ENCODE measurements at places on chromosomes 5 and 9.

- DNase-seq, result peak; percentile 8
Measured at GRCh38 chr5:547086-547924, 23.1 kb upstream of the SLC9A3 start.

DNA sequence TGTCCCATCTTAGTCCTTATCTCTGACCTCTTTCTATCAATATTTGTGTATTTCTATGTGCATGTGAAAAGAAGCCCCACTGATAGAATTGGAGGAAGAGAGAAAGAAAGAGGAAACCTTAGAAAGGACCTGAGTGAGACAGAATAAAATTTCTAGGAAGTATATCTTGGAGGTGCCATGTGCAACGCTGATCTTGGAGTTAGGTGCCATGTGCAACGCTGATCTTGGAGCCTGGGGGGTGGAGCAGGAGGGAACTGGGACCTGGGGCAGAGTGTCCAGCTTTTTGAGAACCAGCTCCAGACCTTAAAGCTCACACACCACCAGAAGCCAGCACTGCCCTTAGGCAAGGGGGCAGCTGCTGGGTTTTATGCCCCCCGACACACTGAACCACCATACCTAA lies 89.4 kb downstream of the SHC3 start:
- no peak for DNase-seq

DNA sequence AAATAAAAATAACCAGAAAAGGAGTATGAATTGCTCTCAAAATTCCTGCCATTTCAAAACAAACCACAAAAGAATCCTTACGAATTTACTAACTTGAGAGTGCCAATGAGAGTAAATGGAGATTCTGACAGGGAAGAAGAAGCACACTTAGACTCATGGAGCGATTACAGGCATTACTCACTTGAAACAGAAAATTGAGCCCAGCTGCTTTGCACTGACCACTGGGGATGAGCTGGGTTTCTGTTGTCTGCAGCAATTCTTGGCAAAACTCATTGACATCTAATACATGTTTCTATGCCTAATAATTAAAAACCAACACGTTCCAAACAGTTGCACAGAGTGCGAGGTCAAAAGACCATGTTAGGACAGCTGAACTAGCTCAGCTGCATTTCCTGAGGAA lies 731.6 kb downstream of the DNAH5 start:
- no peak for DNase-seq

DNA sequence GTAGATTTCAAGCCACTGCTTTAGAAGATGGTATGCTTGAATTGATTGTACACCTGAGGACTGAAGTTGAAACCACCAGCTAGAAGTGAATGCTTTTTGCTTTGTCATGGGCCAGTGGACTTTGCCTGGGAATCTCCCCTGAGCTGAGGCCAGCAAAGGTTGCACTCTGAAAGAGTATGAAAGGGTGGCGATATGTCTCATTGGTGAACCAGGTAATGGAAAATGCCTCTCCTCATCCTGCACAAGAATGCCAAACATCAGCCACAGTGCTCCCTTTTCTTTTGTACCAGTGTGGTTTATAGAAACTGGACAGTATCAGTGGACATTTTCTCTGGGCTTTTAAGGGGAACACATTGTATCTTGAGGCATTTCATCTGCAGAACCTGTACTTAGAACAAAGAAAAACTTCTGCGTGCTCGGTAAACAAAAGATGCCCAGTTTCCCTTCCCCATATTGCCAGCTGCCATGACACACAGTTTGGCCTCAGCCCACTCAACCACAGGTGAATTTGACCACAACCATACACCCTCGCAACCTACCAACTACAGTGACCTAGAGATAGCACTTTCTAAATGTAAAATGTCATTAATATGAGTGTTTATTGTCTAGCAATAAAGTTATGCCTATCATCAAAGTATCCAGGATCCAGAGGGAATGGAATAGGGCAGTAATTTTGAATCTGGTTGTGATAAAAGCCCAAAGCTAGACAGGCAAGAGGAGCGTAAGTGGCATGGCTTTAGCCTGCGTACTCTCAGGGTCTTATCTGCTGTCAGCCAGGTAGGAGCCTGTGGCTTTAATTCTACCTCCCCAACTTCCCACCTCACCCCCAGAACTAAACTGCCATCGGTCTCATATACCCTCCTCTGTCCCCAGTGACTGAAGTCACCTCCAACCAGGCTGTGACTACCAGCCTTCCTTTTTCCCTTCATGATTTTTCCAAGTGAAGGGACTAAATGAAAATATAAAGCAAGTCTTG lies 79.5 kb upstream of the LHFPL2 start:
- no peak for DNase-seq

DNA sequence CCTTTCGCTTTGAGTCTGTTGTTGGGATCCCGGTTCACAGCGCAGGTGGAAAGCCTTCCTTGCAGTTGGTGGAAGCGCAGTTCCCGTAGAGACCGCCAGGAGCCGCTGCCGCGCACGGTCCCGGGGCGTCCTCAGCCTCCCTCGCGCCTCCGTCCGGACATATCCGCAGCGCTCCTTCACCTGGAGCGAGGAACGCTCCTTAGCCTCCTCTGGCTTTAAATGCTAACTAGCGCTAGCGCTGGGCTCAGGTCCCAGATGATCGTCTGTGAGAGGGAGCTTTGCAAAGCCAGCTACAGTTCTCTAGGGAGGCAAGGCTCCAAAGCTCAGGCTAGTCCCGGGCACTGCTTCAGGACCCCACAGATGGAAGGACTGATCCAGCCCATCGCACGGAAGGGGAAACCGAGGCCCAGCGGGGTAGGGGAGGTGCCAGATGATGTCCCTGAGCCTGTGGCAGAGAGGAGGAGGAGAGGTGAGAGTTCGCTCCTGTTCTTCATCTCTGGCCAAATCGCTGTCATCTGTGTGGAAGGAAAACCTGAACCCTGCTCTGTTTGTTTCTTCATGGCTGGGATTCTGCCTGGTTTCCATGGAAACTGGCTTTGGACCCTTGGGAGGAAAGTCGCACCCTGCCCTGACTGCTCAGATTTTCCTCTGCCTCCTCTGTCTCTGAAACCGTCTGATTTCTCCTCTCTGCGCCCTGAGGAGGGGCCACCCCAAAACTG lies 31.4 kb downstream of the COL15A1 start:
- peak; percentile 78 for DNase-seq

GRCh38 chr5:150700246-150700593 lies 642 bp downstream of the RBM22 start:
- no peak for DNase-seq

- DNase-seq, result no peak
Measured at GRCh38 chr5:66958980-66959641, 237.5 kb downstream of the CD180 start.

DNA sequence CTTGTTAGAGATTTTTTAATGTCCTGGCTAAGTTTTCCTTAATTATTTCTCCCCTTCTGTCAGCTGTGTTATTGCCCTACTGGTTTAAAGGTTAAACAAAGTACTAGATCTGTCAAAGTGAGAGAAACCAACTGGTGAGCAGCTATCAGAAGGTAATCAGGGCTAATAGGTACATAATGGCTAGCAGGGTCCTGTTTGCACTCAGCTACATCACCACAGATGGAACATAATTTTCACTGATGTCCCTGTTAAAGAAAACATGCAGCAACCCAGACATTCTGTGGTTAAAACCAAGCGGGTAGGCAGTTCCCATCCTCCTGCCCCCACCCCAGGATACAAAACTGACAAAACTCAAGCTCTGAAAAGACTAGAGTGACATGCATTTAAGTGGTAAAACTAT lies 473.9 kb downstream of the NR2F1-AS1 start:
- DNase-seq, result no peak

GRCh38 chr9:78351816-78352215 lies 54.9 kb downstream of the PSAT1 start:
- DNase-seq, result no peak

GRCh38 chr9:72649127-72649442 lies 127.7 kb downstream of the TMC1 start:
- DNase-seq, result no peak

DNA sequence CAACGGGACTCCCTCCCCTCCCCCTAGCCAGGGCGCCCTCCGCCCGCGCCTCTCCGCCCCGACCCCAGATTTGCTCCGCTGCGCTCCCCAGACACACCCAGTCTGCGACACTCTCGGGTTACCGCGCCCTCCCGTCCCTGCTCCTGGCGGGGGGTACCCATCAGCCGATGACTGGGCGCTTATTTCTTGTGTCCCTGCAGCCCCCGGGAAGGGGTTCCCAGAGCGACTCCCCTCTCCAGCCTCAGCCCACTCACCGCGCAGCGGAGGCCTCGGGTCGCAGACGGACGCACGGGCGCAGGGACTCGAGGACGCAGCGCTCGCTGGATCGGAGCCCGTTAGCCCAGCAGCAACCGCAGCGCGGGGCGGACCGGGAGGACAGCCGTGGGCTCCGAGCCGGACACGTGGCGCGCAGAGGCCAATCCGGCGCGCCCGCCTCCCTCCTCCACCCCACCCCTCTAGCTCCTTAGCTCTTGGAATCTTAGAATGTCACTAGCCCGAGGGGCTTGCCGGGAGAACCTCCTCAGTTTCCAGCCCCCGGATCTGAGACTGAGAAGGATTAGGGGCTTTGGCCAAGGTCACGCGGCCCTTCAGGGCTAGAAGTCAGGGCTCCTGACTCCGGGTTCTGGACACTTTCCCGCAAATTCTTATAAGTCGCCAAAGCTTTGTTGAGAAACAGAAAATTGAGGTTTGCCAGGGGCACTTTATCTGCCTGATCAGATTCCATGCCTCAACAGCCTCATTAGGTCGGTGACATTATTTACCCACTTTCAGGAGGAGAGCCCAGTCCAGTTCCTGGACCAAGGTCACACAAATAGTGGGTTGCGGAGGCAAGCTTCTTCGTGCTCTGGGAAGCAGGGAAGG lies at the start of gene ANXA6:
Gene ANXA6, minus strand, starts transcription at position 354 of the 861 bp plus-strand sequence. CDS start 9,878 bp downstream, outside the sequence.
- peak; percentile 66 for DNase-seq

DNA sequence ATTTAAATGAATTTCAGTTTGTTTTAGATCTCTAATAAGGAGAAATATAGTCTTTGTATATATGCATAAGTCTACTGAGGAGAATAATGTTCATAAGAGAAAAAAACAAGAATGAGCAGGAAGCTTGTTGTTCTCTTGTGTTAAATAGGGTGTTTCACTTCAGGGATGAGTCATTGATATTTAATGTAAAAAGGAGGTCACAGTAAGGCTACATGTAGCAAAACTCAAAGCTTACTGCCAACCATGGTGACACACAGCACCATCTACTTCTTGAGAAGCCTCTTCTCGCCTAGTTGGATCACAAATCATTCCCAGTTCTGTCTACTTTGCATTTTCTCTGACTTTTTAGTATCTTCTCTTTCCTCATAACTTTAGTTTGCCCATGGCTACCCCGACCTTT lies 1466.0 kb upstream of the C9orf72 start:
- no peak for DNase-seq

DNA sequence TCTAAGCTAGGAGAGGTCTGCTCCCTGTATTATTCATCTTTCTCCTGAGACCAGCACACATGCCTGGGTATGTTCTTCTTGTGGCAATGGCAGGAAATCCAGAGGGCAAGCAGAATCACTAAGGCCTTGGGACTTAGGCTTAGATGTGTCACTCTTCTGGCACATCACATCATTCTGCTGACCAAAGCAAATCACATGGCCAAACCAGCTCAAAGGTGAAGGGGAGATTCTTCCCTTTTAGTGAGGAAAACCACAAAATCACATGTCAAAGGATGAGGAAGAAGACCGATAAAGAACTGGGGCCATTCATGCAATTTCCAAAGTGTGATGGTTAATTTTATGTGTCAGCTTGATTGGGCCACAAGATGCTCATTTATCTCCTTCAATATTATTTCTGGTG lies 5.7 kb upstream of the AGGF1 start:
- DNase-seq, result no peak

GRCh38 chr5:84411832-84412605 lies 27.3 kb upstream of the EDIL3 start:
- DNase-seq, result no peak

- DNase-seq, result no peak
Measured at GRCh38 chr9:127128341-127129072, 6.1 kb upstream of the ANGPTL2 start.

- DNase-seq, result no peak
Measured at GRCh38 chr5:170223360-170223759, 9.4 kb upstream of the C5orf58 start.

DNA sequence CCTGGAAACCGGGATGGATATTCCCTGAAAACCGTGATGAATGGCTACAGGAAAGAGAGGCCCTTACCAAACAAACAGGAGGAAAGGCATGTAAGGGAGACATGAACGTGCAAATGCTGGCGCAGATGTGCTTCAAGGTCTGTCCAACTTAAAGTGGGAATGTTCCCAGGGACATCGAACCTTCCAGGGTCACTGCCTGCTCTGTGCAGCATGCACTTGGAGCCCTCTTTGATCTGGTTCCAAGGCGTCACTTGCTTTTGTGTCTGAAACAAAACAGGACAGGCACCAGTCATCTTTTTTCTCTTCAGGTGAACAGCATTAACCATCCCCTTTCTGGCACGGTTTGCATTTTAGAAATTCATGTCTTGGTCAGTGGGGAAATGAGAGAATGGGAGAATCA lies 479.4 kb downstream of the RASEF start:
- DNase-seq, result no peak

GRCh38 chr5:9626955-9627354 lies 3.2 kb downstream of the TAS2R1 start:
- no peak for DNase-seq

DNA sequence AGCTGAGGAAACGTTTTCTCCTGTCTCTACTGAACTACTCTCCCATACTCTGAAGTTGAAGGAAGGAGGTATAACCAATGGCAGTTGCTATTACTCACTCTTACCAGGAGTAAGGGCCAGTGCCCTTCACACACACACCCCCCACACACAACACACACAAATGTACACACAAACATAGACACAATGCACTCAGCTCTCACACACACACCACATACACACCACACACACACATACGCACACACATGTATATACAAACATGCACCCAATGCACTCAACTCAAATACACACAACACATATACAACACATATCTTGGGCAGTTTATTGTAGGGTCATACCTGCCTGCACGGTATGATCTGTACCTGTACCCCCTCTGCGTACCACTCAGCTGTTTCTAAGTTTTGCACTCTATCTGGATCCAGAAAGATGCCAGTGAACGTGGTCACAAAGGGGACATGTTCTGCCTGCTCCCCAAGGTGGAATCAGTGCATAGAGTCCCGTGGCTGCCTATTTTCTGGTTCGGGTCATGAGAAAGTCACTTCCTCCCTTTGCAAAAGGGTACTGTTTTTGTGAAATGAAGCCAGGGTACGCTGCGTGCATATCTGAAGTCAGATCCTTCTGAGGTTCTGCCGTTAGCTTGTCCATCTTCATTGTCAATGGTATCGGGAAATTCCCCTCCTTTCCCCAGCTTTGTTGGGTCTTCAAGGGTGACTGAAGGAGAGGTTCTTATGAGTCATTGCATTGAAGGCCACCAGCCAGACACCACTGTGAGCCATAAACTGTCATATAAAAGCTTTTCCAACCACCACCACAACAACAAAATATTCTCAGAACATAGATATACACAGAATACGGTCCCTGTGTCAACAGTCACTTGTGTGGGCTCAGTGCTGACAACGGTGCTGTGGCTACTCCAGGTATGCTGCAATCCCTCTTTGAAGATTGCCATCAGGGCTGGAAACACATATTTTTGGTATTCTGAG lies 131.9 kb downstream of the UGCG start:
- no peak for DNase-seq

DNA sequence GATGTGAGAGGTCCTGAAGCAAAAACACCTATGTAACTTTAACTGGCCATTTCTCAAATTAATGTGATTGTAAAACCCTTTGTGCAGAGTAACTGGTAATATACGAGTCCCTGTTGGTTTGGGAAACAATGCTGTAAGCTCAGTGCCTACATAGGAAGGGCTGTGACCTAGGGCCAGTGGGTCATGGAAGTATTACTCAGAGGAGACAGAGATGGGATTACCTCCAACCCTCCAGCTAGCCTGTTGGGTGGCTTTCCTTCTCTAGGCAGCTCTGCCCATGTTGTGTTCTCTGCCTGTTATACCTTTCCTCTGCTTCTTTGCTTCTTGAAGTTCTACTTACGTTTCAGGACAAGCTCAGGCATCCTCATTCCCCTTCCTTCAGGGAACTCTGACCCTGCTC lies 294.8 kb upstream of the RFX3 start:
- DNase-seq, result no peak
